ENCODE measurements at places on chromosomes 2 and 18.

- no peak for DNase-seq
These were observed 157.9 kb upstream of the SCN7A start for GRCh38 chr2:166651991-166652390.

DNA sequence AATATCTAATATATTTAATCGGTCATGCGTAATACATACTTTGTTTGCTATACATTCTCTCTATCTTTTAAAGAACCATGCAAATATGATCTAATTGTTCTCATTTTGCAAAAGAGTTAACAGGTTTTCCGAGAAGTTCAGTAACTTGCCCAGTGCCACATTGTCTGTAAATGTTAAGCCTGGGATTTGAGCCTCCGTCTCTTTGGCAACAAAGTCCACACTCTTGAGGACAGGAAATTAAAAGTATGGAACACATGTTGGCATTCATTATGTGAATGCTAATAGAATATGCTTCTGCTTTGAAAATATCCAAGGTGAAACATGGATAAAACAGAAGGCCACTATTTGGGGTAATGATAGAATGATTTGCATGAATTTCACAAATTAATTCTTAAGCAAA is 85.2 kb downstream of the LRP1B start:
- no peak for DNase-seq

- no peak for DNase-seq
These were observed 307.3 kb downstream of the TDRD15 start for GRCh38 chr2:21431078-21431477.

DNA sequence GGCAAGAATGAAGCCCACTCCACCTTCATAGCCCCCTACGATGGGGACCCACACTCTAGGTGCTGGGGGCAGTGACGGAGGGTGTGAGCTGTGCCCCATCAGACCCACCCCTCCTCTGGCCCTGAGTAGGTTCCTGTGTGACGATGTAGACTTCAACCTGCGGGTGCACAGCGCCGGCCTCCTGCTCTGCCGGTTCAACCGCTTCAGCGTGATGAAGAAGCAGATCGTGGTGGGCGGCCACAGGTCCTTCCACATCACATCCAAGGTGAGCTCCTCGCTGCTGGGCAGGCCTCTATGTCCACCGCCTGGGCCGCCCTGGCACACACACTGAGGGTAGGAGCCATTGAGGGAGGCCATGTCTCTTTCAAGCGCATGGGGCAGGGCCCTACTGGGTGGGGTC is 34.9 kb downstream of the NTSR2 start:
- no peak for DNase-seq

DNA sequence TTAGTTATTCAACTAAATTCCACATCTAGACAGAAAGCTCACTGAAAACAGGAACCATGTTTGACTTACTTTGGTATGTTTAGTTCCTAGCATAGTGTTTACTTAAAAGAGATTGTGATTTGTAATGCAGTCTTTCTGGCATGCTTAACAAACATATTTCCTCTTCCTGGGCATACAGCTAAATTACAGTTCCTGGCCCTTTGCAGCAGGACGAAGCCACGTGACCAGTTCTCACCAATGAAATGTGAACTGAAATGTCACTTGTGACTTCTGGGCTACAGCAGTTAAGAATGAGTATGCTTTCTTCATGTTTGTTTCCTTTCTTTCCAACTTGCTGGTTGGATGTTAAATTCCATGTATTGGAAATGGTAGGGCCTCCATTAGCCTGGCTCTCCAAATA is 330.5 kb downstream of the FIGN start:
- DNase-seq = peak; percentile 10

DNA sequence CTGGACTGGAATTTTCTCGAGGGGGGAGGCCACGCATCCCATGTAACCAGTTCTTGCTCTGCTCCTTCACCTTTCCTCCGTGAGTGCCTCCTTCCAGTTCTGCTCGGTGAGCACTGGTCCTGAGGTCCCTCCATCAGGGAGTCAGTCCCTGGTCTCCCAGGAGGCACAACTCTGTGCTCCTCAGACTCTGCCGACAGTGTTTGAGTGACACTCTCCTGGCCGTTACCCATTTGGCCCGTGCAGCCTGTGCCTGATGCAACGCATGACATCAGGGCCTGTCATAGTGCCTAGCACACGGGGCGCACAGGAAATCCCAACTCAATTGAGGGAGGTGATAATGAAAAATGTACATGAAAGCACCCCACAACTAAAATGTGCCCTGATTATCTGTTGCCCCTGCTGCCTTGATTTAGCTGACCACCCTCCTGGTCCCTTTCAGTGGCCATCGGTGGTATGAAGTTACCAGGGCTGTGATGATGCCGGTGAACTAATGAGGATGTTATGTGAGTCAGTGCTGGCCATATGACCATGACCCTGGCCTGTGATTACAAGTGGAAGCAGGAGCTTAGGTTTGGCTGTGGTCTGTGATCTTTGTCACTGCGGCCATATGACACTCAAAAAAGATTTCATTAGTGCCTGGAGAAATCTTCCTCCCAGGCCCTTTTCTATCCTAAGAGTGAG is 144.6 kb downstream of the TDRD15 start:
- peak; percentile 62 for DNase-seq

DNA sequence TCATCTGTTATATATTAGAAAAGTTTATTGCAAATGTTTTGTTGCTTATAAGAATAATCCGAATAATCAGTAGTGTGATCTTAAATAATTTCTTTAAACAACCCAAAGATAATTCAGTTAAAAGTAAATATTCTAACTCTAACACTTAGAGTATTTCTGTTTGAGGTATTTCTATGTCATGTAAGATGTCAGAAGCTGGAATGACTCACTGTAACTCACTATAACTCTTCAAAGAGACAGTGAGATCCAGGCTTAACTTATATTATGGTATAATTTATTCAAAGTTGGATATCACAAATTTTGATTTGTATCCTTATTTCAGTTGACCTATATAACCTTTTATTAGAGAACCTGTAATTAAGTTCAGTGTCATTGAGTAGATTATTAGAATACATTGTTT is 6.9 kb downstream of the MBD5 start:
- no peak for DNase-seq

- peak; percentile 94 for DNase-seq
These were observed 156.1 kb upstream of the ID2 start for GRCh38 chr2:8525582-8526402.

DNA sequence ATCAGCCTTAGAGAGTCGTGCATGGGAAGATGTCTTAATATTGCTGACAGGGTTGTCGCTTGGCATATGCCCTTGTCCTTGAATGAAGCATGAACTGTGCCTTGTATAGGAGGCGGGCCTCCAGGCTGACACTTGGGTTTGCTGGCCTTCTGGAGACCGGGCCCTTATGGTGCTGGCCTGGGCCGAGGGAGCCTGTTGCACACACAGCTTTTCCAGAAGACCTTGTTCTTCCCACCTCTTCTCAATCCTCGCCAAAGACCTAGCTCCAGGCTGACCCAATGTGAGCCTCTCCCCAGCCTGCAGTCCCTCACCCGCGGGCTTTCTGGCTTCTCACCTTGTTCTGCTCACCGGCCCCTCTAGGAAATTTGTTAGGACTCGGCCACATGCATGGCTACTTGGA is 199.1 kb downstream of the FAM210A start:
- DNase-seq = no peak

- DNase-seq = no peak
These were observed 78.1 kb downstream of the ZNF516 start for GRCh38 chr18:76416911-76417310.

DNA sequence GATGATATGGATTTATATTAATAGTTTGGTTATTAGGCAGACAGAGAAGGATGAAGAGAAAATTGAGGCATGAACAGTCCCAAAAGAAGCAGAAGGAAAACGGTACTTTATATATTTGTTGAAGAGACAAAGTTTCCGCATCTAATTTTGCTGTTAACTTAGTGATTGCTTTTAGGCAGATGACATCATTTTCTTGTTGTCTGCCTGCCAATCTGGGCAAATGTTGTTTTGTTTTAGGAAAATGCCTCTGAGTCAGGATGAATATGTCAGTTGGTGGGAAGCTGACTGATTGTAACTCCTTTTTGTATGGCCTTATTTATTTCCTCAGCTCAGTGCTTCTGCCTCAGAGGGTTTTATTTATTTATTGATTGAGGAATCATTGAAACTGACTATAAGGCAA is 52.5 kb upstream of the CAVIN2 start:
- DNase-seq = no peak

- DNase-seq = no peak
These were observed 206.2 kb upstream of the SKOR2 start for GRCh38 chr18:47457614-47458013.

- DNase-seq = no peak
These were observed 111.7 kb downstream of the SH3BP4 start for GRCh38 chr2:235063471-235063961.

DNA sequence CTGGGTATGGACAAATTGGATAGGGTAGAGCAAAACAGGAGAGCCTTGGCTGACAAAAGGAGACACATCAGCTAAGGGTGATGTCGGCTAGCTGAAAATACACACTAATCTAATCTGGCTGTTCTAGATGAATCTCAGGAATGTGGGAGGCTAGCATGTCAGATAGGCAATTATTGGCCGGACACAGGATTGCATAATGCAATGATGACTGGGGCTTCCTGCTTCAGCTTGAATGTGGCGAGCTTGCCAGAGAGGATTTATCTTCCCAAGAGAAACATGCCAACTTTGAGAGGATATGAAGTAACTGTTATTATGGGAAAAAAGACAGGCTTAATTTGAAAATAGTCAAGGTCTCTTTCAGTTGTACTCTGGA is 102.4 kb downstream of the TRIB2 start:
- DNase-seq = peak; percentile 79

DNA sequence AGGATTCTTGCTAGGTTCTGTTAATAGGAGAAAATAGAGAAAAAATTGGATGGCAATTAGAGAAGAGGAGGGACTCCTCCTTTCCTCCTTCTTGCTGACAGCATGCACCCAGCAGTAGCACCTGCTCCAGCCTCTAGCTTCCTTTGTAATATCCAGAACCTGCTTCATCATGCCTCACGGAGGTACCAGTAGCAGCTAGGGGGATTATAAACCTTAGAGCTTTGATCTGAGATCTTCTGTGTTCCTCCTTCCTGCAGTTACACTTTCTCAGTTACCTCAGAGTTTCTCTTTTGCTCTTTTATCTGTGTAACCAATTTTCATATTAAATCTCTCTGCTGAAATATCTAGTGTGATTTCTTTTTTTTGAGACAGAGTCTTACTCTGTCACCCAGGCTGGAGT is 16.6 kb downstream of the DPP4 start:
- no peak for DNase-seq

DNA sequence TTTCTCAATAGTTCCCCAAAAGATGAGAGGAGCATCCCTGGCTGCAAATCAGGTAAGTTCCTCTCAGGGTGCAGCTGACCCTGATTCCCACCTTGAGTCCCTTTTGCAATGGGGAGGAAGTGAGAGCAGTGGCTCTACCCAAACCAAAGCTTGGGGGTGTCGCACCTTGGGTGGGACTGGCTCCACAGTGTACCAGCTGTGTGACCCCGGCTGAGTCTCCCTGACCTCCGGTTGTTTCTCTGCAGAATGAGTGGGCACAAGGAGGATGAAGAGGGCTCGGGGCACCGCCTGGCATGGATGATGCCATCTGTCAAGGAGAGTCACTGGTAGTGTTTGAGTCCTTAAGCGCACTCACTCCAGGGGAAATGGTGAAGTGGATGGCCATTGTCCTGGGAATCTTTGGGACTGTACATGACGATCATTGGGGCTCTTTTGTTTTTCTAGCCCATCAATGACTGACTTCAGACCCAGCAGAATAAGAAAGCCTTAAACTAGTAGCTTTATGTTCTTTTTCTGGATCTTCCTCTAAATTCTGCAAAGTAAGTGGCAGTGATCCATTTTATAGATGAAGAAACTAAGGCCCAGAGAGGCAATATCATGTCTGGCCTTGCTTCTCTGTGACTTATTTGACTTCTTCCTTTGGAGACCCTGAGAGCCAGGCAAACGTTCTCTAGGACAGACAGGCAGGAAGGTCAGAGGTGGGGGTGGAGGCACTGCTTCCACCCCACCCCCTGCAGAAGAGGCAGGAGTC is 106.3 kb upstream of the ST3GAL5 start:
- DNase-seq = no peak

- no peak for DNase-seq
These were observed 21.3 kb downstream of the PLEK start for GRCh38 chr2:68386365-68386764.

GRCh38 chr18:11995445-11996189 is 14.3 kb downstream of the IMPA2 start:
- peak; percentile 91 for DNase-seq

DNA sequence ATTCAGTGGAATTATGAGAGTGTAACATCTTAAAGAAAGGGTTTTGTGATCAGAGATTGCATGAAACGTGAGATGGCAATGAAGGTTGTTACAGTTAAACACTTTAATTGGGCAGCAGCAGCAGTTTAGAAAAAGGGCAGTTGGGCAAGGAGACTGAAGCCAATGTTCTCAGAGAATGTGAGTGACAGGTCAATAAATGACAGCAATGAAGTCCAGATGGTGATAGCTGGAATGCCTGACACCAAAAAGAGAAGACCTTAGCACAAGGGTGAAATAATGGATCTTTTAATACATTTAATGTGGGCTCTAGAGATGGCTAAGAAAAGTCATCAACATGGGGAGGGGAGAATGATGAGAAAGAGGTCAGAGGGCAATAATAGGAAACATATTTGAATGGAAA is 89.4 kb upstream of the CDH7 start:
- no peak for DNase-seq

- no peak for DNase-seq
These were observed 197.9 kb downstream of the TPGS2 start for GRCh38 chr18:36630917-36631316.

GRCh38 chr18:9681217-9681616 is 26.9 kb upstream of the RAB31 start:
- peak; percentile 70 for DNase-seq

- no peak for DNase-seq
These were observed 60.1 kb downstream of the ITGB6 start for GRCh38 chr2:160139991-160140390.

DNA sequence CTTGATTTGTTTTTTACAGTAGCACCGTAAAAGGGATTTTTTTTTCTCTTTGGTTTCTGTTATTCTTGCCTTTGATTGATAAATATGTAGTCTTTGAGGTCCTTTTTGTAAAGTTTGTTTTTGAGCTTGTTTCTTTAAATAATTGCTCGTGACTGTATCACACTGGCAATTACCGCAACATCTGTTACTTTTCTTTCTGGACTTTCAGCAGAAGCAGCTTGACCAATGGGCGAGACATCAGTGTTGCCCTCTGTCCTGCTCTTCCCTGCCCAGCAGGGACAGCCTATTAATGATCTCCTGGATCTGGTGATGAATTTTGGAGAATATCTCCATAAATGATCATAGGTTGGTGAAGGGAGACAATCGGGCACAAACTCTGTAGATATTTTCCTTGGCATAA is 74.9 kb downstream of the TDRD15 start:
- no peak for DNase-seq

- DNase-seq = no peak
These were observed 39.8 kb downstream of the MYO7B start for GRCh38 chr2:127575185-127575765.

GRCh38 chr2:30300122-30300455 is 68.8 kb downstream of the LBH start:
- DNase-seq = no peak

- peak; percentile 50 for DNase-seq
These were observed 73.1 kb upstream of the RBMS1 start for GRCh38 chr2:160566717-160567116.
